ENCODE measurements at places on chromosomes 1 and 21.

- DNase-seq, result no peak
Measured at GRCh38 chr1:116855191-116855619, 54.5 kb upstream of the PTGFRN start.

DNA sequence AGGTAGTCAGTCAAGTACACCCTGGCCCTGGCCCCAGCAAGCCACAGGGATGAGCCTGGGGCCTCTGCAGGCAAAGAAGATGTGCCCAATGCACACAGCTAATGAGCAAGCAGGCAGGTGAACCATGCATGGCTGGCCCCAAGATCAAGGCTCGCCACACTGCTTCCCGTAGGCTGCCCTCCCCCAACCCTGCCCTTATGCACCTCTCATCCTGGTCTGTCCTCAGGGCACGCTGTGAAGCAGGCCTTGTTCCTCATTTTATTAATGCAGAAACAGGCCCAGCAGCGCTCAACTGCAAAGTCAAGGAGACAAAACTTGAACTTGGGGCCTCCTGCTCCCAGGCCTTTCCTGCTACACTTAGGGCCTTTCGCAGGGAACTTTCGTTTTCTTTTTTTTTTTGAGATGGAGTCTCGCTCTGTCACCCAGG is 35.6 kb upstream of the ID3 start:
- DNase-seq, result peak; percentile 45

- peak; percentile 1 for DNase-seq
Measured at GRCh38 chr1:222522105-222522915, 25.6 kb downstream of the HHIPL2 start.

DNA sequence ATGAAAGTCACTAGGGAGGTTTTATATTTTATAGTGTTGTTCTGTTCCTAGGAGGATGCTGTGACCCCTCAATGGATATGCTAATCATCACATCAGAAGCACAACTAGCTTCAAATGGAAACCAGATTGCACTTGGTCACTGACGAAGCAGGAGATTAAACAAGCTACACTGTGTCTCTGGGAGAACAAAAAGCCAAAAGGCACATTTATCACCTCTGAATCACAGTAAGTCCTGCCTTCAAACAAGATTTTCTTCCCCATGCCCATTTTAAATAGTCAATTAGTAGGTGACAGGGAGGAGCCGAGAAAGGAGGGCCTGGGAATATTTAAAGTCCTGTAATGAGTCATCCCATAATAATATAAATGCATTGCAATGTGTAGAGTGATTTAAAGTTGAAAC is 38.1 kb downstream of the RGS2 start:
- no peak for DNase-seq

DNA sequence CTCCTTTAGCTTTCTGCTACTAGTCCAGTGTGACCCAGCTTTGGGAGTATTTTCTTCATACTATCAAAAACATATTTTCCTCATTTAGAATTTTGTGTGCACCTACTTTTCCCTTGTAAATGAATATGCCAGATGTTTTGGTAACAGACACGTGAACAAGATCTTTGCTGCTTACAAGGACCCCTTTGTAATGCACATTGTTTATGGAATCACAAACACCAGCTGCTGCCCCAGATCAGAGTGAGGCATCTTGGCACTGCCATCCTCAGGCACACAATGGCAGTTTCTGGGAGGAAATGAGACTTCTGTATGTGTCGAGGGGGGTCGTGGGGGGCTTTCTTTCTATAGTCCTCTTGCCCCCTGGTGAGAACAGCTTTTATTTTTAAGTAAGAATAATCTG is 115.7 kb downstream of the RGL1 start:
- no peak for DNase-seq

DNA sequence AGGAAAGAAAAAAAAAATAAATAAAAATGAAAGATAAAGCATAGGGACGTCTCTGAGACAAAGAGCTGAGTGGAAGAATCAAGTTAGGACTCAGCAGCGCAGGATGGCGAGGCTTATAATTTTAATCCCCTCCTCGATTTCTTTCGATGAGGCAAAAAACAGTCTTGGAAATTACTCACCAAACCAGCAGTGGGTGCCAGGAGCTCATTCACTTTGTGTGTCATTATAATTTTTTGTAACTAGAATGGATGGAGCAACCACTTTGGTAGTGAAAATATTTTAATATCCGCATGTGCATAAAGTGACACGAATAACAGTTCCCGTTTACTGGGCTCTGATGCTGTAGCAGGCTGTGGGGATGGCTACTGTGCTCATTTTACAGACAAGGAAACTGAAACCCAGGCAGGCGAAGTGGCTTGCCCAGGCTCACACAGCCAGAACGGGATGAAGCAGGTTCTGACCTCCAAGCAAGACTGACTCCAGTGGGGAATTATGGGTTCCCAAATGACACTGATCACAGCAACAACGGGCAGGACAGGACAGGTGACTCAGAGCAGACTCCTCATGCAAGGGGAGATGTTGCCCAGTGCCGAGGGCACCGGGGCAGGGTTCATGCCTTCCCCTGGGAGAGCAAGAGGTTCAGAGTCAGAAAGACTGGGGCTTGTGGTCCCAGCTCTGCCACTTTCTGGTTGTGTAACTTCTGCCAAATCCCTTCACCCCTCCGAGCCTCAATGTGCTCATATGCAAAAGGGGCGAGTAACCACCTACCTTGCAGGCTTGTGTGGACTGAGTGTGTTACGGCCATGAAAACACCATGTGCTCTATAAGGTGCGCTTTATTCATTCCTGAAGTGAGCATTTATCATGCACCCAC is 63.6 kb downstream of the RUNX3 start:
- no peak for DNase-seq

All from RPMI8226 (cell line).